ENCODE measurements at places on chromosomes 1 and 21.
A peak's percentile ranks its signal among the peaks of the same experiment; 100 is the strongest.

DNA sequence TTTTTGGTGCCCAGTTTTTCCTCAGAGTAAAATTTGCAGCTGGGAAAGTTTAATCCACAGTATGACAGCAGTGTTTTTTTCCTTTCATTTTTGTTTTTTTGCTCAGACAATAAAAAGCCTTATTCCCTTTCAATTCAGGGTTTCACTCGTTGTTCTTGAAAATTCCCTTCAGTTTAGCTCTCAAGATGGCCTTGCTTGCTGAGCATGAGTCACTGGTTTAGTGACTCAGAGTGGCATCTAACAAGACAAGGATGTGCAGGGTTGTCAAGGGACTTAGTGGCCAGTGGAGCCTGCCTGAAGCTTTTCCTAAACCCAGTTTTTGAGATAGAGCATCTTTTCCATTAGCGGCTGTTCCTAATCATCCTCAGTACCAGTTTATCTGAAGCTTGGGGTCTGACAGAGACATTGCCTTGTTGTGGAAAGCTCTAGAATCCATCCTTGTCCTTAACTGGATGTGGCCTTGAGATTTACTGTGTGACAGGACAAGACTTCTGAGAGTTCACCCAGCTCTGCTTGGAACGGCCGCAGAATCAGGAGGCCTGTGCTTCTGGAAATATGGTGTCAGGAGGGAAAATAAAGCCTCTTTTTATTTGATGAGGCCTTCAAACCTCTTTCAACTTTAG lies 48.4 kb upstream of the DNAJC6 start:
- peak; percentile 70 for DNase-seq

- no peak for DNase-seq
Observed at GRCh38 chr1:83075107-83075506, 923.8 kb downstream of the TTLL7 start.

- DNase-seq = no peak
Observed at GRCh38 chr1:201326710-201327109, 43.4 kb downstream of the PKP1 start.

DNA sequence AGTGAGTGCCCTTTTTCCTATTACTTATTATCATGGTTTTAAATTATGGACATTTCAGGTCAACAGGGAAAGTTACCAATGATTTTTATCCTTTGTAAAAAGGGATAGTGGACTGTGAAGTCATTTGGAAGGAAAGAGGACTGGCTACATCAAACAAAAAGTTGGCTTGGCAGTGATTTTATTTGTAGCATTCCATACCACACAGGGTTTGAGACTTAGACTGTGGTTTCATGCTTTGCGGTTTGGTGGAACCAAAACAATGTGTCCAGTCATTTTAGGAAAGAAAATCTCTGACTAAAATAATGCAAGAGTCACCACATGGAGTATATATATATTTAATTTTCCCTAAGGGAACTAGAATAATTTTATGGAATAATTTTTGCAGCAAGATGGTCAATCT lies 239.5 kb downstream of the HMCN1 start:
- peak; percentile 90 for DNase-seq

GRCh38 chr1:162033428-162033827 lies 9.8 kb upstream of the OLFML2B start:
- peak; percentile 32 for DNase-seq

GRCh38 chr1:17161137-17161740 lies 42.0 kb upstream of the PADI2 start:
- DNase-seq = no peak
